ENCODE measurements at places on chromosomes 7 and 10.

- no peak for DNase-seq
Observed at GRCh38 chr10:57014758-57015157, 653.7 kb upstream of the ZWINT start.

GRCh38 chr7:155820788-155821187, 8.5 kb upstream of the SHH start:
- no peak for DNase-seq

DNA sequence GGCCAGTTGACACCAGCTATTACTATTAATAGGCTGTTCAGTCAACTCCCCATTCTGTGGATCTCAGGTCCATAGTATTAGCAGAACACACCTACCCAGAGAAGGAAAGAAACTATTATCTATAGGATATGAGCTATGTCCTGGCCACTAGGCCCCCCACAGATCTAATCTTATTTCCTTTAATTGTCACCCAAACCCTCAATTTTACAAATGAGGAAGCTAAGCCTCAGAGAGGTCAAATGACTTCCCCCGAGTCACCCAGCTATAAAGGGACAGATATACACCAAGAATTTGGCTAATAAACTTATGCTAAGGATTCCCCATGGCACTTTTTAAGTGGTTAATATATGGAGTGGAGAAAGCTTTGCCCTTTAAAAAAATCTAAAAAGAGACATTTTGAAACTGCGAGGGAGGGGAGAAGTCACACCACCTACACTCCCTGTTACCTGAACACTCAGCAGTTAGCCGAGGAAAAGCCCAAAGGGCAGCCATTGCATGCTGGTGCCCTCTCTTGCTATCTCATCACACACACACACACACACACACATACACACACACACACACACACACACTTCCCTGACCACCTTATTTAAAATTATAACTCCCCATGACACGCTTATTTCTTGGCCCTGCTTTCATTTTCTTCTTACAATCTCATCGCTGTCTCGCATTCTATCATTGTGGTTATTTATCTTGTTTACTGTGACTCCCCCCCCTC, 157.0 kb upstream of the ADO start:
- DNase-seq = no peak

GRCh38 chr10:131477457-131478121, 166.1 kb upstream of the TCERG1L start:
- no peak for DNase-seq

- peak; percentile 35 for DNase-seq
Observed at GRCh38 chr10:112369495-112370423, 4.2 kb upstream of the ACSL5 start.

GRCh38 chr10:72173262-72173618, 42.6 kb upstream of the ANAPC16 start:
- no peak for DNase-seq

- no peak for DNase-seq
Observed at GRCh38 chr7:152859781-152860191, 100.2 kb downstream of the ACTR3B start.

- DNase-seq = no peak
Observed at GRCh38 chr7:131076711-131077181, 250.9 kb upstream of the MKLN1 start.

DNA sequence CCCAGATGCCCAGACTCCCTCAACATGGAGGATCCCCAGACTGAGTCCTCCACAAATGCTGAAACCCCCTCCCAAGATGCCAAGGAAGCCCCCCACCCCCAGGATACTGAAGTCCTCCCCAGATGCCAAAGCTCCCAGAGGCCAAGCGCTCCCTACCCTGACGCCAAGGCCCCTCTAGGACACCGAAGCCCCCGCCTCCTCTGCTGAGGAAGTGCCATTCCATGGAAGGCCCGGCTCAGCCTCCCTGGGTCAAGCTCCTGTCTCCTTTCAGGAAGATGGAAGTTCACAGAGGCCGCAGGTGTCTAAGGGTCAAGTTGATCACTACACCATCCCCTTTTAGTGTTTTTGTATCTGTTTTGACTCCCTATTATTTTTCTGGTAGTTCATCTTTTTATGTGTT, 606.8 kb downstream of the DNAJB6 start:
- no peak for DNase-seq

GRCh38 chr7:142554560-142555532, 194.4 kb upstream of the PRSS1 start:
- DNase-seq = no peak

DNA sequence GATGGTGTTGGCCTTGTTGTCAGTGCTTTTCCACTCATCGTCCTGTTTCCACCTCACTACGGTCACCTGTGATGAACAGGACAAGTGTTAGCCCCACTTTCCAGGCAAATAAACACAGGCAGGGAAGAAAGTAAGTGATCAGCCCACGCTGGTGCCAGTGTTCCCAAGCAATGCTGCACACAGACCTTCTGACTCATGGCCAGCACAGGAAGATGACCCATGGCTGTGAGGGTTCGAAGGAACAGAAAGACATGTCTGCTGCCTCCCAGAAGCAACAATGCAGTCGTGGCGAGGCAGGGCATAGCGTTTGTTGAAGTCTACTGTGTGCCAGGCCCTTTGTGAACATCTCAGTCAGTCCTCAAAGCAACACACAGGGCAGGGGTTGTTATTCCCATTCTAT, 35.7 kb downstream of the SLC29A3 start:
- no peak for DNase-seq

GRCh38 chr10:22704471-22704911, 9.9 kb downstream of the PIP4K2A start:
- DNase-seq = no peak

- DNase-seq = no peak
Observed at GRCh38 chr10:116059320-116059719, 213.7 kb downstream of the GFRA1 start.

DNA sequence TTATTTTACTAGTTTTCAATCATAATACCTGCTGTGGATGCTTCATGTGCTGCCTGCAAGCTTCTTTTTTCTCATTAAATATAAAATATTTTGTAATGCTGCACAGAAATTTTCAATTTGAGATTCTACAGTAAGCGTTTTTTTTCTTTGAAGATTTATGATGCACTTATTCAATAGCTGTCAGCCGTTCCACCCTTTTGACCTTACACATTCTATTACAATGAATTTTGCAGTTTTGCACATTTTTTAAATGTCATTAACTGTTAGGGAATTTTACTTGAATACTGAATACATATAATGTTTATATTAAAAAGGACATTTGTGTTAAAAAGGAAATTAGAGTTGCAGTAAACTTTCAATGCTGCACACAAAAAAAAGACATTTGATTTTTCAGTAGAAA, 103.0 kb downstream of the PTEN start:
- no peak for DNase-seq

- no peak for DNase-seq
Observed at GRCh38 chr7:114008696-114009095, 89.9 kb upstream of the PPP1R3A start.

- no peak for DNase-seq
Observed at GRCh38 chr7:6227294-6227846, 45.1 kb downstream of the CYTH3 start.

GRCh38 chr10:91249700-91250099, 29.2 kb downstream of the PCGF5 start:
- DNase-seq = no peak

DNA sequence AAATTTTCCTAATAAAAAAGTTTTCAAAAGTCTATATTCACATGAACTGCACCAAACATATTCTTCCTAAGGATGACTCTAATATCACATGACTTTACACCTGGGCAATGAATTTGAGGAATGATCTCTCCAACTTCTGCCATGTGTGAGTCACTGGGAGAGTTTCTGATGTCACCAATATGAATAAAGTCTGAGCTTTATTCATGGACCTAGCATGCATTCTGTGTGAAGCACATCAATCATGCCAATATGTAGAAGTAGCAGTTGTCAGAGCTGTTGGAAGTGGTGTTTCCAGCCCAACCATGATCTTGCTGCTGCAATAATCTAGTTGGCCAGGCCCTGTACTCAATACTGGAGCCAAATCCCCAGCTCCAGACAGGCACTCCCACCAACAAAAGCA, 91.7 kb upstream of the IFRD1 start:
- no peak for DNase-seq

DNA sequence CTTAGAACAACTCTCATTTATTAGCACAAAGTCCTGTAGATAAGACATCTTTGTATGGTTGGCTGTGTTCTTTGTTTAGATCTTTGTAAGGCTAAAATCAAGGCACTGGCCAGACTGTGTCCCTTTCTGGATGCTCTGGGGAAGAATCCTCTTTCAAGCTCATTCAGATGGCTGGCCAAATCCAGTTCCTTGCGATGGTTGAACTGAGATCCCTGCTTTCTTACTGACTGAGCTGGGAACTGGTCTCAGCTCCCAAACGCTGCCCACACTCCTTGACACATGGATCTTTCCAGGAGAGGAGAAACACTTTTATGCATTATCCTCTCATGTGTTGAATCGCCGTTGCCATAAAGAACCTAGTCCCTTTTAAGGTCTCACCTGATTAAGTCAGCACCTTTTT, 586.5 kb upstream of the IGFBP3 start:
- DNase-seq = no peak

- DNase-seq = no peak
Observed at GRCh38 chr7:47435889-47436312, 146.0 kb downstream of the TNS3 start.

DNA sequence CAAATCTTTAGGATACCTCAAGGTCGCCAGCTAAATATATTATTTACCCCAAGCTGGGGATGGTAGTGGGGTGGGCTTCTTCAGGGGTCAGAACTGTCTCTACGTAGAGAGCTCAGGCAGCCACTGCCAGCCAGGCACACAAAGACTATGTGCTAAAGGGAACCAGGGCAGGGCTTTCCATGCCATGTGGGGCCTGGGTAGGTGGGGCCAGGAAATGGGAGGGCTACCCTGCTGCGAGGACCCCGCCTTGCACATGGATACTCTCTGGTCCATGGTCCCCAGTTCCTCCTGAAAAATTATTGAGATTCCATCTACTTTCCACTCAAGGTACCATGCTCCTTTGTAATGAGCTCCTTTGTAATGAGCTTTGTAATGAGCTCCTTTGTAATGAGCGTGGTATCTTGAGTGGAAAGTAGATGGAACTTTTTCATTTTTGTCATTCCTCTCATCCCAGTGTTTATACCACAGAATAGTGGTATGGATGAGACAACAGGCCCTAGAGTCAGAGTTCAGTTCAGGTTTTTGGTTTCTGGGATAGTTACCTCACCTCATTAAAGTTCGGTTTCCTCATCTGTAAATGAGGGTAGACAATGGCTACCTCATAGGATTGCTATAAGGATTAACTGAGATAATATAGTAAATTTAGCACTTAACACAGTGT, 5.8 kb downstream of the SYNPO2L start:
- DNase-seq = no peak

DNA sequence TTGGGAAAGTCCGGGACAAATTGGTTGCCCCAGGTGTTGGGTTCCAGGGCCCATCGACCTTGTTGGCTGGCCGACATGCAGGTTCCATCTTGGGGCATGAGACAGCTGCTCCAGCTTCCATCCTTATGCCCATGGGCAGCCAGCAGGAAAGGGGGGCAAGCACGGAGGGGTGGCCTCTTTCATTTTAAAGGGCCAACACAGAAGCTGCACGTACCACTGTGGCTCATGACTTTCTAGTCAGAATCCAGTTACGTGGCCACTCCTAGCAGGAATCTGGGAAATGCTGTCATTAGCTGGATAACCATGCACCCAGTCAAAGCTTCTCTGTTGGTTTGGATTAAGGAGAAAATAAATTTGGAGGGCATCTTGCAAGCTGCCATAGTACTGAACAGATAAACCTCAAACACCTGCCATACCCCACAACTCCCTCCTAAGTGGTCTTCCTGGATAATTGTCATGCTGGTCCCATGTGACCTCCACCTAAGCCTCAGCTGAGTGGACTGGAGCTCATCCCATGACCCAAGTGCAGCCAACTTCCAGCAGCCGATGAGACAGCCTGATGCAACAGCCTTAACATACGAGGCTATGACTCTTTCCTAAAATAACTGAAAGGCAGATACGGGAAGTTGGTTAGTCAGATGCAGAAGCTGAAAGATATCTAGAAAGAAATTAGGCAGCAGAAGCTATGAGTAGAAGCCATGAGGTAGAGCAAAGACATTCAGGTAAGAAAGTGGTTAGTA, 21.4 kb upstream of the GSDME start:
- no peak for DNase-seq

DNA sequence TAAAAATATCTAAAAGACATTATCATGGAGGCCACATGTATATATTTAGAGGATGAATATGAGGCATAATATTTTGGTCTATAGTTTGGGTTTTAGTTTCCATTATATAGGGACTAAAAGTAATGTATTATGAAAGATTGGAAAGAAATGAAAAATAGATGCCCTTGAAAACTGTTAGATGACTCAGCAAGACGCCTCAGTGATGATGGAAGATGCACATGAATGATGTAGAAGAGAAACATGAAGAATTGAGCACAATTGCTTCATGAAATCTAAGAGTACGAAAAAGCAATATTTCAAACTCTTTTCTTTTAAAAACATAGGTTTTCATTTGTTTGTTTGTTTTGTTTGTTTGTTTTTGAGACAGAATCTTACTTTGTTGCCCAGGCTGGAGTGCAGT, 89.8 kb downstream of the ARL4A start:
- no peak for DNase-seq

- no peak for DNase-seq
Observed at GRCh38 chr7:140888087-140888486, 36.6 kb downstream of the BRAF start.

- no peak for DNase-seq
Observed at GRCh38 chr10:59708816-59709394, 745 bp downstream of the SLC16A9 start.

DNA sequence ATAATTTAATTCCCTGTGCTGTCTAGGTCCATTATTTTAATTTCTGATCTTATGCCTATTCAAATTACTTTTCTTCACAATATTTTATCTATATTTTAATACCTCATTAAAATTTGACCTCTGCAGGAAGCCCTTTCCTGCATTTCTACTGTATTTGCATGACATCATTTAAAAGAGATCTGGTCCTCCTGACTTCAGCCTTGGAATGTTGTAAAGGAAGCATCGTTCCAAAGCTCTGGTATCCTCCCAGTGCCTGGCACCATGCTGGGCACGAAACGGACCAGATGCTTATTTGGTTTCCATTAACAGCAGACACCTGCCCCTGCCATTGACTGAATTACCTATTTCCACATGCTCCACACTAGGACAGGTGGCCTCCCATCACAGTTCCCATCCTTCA, 247.5 kb downstream of the KLF6 start:
- no peak for DNase-seq

DNA sequence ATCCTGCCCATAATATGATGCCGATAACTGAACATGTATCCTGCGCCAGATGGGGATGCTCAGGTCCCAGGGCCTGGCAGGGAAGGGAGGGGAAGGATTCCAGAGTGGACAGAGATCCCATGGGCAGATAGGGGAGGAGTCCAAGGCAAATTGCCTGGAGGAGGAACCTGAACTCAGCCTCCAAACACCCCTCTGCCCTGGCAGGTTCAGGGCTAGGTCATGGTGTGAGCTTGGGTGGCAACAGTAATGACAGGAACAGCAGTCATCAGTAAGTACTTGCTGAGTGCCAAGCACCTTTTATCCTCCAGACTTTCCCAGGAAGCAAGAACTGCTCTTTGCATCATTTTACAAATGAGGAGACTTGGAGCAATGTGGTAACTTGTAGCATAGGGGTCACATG, 3.8 kb upstream of the PALD1 start:
- no peak for DNase-seq

All from CD4-positive, alpha-beta T cell treated with Interleukin-4 for 1 hour (primary cell).